ENCODE measurements at places on chromosomes 1 and 21.

- DNase-seq: peak; percentile 90
These were observed 28.6 kb upstream of the IFNGR2 start for GRCh38 chr21:33374450-33375096.

DNA sequence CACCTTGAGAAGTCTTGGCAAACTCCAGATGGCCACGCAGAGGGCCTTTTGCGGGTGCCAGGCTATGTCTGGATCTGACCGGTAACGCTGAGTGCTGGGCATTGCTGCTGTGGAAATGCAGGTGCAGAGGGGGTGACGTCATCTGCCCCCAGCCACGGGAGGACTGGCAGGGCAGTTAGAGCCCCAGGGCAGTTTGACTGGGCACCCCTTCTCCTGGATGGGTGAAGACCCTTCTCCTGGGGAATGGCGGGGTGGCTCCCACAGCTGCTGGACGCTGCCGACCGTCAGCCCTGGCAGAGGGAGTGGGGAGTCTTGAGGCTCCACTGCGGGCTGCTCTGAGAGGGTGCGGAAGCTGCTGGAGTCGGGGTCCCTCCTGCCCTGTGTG is 12.6 kb upstream of the EDN2 start:
- no peak for DNase-seq

DNA sequence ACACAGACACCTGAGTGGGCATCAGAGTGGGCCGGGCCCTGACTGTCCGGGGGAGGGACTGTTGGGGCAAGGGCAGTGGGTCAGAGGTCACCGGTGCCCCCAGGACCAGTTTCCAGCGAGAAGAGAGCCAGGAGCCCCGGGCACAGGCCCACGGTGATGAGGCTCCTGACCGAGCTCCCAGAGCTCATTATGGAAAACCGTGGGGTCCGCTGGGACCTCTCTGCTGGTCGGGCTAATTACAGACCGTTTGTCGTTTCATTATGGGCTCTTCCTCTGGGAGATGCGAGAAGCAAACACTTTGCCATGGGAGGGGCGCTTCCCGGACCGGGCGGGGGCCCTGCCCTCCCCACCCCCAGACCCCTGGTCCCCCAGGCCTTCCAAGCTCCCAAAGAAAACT is 12.0 kb upstream of the TTLL10 start:
- no peak for DNase-seq

- DNase-seq: no peak
These were observed 185.6 kb upstream of the RUNX1 start for GRCh38 chr21:35234725-35235124.

GRCh38 chr1:37094302-37094701 is 60.0 kb upstream of the GRIK3 start:
- no peak for DNase-seq

DNA sequence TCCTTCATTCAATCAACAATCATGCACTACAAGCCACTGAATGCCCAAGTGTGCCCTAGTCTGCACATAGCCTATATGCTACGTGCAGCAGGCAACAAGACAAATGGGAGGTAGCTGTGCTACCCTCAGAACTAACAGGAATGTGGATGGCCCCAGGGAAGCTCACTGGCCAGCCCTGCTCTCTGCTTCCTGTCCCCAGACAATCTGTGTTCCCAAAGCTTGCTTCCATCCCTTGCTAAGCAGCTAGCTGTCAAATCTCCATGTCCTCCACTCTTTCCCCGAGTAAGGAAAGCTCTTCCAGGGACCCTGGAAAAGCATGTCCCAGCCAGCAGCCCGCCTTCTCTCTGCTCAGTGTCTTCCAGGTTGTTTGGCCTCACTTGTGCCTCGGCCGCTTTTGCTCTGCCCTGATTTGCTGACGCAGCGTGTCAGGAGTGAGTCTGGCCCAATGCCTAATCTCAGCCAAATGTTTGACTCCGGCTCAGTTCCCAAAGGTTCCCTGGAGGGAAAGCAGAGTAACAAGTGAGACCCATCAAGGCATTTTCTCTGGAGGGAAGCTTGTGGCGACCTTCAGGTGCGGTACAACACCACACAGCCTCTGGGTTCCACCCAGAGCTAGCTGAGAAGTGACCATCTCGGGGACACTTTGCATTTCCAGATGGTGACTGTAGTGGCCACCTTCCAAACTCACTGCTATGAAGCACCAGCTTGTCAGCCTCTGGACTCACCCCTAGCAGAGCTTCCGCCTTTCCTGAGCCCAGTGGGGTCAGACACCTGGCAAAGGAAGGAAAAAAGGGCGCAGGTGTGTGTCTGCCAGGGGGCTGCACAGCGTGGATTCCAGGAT is 243.4 kb downstream of the RHOU start:
- no peak for DNase-seq

DNA sequence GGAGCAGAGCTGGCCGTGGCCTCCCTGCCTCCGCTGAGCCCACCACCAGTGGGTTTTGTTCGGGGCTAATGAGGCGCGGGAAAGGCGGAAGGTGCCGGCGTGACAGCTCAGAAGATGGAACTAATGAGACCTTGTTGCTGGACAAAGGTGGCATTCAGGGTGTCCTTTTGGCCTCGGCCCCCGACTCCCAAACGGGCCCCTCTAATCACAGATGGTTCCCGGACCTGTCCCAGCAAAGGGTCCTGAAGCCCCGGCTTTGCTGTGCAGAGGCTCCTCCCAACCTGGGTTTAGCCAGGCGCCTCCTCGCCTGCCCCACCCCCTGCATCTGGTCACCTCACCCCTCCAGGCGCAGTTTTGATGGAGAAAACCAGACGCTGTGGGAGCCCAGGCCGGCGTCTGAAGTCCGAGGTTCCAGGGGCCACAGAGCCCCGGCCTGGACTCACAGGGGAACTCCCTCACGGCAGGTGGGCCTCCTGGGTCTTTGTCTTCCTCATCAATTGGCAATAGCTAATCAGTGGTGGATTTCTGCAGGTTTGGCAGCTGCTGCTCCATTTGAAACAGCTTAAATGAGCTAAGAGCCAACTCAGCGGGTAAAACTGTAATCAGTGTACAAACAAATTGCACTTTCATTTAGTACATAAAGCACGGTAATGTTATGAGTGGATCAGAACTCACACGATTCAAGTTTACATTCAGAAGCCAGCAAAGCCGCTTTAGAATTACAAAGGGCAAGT is 44.3 kb upstream of the ADARB1 start:
- DNase-seq: no peak

DNA sequence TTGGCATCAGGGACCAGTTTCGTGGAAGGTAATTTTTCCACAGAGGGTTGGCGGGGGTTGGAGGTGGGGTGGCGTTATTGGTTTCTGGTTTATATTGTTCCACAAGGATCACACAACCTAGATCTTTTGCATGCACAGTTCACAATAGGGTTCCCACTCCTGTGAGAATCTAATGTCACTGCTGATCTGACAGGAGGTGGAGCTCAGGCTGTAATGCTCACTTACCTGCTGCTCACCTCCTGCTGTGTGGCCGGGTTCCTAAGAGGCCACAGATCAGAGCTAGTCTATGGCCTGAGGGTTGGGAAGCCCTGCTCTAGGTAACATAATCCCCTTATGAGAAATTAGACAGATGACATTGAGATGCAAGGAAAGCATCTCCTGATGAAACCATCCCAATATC is 12.6 kb downstream of the GBP5 start:
- DNase-seq: no peak

DNA sequence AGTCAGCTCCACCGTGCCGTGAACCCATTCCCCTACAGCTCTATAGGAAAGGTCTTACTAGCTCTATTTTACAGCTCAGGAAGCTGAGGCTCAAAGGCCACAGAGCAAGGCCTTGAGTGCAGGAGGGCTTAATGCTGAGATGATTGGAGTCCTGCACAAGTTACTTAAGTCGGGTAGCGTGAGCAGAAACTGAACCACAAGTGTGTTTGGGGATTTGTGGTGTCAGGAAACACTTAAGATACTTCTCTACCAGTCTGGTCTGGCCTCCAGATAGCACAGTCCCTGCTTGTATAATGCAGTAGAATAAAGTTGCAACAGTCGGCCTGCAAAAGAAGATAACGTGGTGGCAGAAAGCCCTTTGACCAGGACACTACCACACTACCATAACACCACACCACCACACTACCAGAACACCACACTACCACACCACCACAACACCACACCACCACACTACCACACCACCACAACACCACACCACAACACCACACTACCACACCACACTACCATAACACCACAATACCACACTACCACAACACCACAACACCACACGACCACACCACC is 118.1 kb downstream of the SPSB1 start:
- DNase-seq: no peak

DNA sequence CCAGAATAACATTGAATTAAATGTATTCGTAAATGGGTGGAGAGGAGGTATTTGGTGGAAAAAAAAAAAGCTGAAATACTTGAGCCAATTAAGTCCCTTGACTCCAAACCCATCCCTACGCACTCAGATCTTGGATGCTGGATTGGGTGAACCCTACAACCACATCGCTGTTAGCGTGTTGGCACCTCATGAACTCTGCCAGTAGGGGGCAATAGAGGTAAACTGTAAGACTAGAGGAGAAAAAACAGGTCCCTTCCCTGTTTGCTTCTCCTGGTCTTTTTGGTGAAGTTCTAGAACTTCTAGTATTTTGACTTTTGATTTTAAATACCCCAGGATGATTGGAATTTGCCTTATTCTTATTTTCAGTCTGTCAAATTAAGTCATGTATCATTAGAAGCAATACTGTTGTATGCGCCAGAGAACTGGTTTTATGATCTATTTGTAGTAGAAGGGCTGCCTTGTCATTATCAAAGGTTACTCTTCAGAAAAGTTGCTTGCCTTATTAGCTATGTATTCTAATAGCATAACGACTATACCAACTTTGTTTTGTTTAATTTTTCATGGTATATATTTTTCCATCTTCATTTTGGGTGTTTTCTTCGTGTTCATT is 1.9 kb upstream of the OR13G1 start:
- peak; percentile 98 for DNase-seq

GRCh38 chr1:220702733-220703270 is 12.6 kb downstream of the C1orf115 start:
- DNase-seq: no peak

DNA sequence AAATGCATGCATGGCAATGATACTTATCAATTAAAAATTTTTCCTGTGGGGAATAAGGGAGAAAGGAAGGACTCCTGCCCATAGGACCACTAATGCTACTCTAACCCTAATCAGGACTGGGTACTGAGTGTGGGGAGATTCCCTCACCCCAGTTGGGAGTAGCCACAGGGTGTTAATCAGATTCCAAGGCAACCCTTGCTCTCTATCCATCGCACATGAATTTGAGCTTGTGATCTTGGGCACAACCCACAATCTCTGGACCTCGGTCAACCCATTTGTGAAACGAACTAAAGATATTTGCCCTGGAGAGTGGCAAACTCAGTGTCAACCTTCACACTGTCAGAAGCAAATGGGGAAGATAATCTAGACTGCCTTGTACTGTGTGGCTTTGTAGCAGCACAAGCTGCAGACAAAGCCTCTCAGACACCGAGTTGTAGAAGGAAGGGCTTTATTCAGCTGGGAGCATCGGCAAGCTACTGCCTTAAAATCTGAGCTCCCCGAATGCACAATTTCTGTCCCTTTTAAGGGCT is 69.5 kb downstream of the SERINC2 start:
- no peak for DNase-seq

DNA sequence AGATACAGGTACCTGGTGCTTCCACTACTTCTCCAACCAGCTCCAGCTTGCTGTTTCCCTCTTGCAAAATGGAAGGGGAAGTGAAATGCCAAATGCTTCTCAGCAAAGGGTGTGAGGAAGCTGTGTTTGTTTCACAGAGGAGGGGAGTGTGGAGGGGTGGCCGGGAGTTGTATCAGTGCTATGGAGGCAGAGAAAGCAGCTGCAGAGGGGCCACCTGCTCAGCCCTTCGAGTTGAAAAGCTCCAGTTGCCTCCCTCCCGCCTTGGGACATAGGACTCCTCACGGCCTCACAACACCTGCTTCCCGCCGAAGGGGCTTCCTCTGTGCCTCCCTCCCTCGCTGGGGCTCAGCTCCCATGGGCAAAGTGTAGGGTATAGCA is 12.1 kb upstream of the LINGO4 start:
- no peak for DNase-seq

DNA sequence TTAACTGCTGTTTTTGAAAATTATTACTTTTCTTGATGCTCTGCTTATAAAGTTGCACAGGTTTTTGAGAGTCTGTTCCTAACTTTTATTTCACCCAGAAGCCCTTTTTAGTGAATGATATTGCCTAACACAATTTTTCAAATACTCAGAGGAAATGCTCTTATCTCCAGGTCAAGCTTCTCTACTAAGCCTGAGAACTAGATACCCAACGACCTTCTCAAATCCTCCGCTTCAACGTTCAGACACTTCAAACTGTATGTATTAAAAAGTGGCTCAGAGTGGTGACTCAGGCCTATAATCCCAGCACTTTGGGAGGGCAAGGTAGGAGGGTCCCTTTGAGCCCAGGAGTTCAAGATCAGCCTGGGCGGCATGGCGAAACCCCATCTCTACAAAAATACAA is 88.5 kb downstream of the ASH1L start:
- DNase-seq: no peak

- peak; percentile 62 for DNase-seq
These were observed at the start of gene SLC6A9 for GRCh38 chr1:44031252-44032169. Gene SLC6A9 (minus strand): TSS chr1:44031462. CDS start chr1:44024277, 7,185 bp downstream.

DNA sequence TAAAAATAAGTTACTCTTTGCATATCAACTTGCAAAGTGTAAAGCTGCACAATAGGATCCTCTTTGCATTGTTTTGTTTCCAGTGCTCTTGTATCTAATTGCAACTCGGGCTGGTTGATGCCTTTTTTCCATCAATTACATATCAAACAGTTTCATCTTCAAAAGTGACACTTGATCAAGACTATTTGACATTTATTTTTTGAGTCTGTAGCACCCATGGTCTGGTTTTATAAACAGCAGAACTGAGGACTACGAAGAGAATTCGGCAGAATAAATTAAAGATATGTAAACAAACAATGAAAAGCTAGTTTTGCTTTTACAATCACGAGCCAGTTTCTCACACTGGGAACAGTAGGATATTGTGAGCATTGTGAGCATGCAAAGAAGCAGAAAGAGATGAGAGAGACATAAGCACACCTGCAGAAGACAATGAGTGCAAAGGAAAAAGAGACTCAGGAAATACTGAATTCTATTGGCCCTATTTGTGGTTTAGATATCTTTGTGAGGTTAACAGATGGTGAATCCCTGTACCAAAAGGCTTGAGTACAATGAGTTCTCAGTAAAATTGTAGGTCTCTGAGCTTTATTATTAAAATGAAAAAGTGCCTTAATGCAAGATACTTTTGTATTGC is 45.4 kb downstream of the RPL5 start:
- DNase-seq: no peak

DNA sequence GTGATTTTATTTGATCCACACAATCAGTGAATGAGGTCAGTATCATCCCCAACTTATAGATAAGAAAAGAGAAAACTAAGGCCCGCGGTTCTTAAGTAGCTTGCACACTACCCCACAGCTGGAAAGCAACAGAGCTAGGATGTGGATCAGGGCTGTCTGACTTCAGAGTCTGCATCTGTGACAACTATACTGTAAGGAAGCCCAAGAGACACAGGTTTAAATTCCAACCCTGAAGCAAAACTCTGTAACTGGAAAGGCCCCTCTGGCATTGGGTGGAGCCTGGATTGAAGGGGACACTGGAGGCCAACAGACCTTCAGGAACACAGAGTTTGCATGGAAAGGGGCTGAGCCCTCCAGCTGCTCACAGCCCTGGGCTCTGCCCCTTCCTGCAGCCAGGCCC is 40.2 kb downstream of the LGR6 start:
- no peak for DNase-seq

Measured in PC-3 (cell line).